ENCODE measurements at places on chromosomes 5 and 9.

DNA sequence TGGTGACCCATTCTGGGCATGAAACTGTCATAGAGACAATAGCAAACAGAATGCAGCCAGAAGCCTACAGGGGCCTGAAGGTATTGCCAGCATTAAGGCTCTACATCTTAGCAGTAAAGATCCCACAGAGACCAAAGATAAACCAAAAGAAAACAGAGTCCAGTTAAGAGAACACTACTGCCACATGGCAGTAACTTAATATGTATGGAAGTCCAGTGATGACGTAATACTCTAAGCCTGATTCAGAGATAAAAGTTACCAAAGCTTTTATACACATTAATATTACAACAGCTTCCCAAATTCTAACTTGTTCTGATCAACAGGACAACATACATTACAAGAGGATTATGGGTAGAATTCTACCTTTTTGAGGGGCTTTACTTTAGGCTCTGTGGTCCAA, 371.5 kb downstream of the PRELID2 start:
- DNase-seq = no peak

DNA sequence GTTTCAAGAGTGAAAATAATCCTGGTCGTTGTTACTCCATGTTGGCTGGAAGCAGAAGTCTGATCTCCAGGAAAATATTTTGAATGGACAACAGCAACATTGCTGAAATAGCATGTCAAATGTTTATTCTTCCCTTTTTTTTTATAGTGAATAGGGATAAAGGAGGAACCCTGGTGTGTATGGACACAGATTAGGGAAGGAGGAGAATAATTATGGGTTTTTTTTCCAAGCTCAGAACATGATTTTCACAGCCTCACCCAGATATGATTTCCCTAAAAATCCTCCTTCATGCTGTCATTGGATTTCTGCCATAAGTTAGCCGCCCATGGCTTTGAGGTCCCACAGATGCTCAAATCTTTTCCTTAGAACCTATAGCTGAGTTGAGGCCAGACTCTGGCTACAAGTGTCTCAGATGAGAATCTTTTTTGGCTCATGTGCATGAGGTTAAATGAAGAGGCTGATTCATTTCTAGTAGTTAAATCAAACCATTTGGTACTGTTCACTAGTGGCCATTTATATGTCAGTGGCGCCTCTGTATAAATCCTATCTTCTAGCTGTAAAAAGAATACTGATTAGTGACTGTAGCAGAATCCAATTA, 65.5 kb upstream of the LIFR start:
- DNase-seq = no peak

DNA sequence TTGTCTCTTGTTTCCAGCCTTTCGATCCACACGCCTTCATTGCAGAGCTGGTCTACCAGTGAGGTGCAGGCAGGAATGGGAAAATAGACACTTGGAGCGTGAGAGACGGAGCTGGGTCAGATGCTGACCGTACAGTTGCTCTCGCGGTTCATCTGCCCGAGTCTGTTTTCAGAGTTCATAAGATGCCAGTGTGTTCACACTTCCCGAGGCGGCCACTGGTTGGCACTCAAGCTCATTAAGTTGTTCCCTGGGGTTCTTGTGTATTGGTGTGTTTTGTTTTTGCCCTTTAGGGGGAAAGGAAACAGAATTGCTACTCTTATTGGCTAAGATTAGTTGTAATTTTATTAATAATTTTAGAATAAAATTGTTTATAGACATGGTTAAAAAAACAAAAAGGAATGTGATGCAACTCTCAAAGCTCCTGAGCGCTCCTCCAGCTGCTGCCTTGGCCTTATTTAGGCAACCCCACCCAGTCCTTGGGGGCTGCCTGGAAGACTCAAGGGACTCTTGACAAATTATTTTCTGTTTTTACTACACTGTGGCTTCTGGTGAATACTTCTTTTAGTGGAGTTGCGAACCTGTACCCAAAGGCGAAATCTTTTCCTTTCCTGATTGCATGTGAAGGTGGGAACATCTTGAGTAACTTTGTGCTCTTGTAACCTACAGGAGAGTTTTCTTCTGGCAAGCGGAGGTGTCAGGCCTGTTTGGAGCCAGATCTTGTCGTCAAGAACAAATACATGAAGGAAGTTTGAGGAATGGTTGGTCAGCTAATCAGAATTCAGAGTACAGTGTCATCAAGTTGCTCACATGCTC, 146.1 kb downstream of the MAST4 start:
- no peak for DNase-seq

DNA sequence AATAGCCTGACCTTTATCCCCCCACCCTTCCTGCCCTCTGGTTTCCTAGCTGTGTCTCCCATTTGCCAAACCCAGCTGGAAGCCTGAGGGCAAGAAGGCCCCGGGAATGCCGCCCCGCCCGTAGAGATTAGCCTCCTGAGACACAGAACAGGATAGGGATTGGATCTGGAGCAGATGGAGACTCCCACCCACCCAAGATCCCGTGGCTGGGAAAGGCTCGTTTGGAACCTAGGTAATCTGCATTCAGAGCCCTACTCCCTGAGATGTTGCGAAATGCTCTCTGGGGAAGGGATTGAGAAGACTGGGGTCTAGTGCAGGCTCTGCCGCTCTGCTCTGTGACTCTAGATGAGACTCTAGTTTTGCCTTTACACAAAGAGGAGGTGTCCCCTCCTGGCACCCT, 10.9 kb downstream of the AQP3 start:
- DNase-seq = no peak

DNA sequence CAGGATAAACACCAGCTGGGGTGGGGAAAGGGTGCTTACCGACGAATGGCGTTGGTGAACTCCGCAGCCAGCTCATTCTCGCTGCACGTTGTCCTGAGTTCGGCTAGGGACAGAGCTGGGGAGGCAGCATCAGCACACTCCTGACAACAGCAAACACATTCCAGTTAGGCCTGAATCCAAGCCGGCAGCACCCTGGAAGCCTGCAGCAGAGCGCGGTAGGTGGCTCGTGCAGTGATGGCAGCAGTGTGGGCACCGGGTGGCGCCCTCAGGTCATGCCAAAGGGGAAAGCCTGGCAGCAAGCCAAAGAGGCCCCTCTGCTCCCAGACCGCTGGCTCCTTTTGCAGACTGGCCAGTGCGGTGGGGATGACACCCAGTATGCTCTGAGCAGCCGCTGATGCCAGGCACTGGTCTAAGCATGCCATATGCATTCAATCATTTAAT, 66.9 kb downstream of the DCP2 start:
- DNase-seq = no peak

GRCh38 chr5:54013556-54014194, 296.7 kb downstream of the ARL15 start:
- no peak for DNase-seq

- DNase-seq = no peak
Measured at GRCh38 chr9:127974001-127974768, 6.6 kb downstream of the EEIG1 start.

DNA sequence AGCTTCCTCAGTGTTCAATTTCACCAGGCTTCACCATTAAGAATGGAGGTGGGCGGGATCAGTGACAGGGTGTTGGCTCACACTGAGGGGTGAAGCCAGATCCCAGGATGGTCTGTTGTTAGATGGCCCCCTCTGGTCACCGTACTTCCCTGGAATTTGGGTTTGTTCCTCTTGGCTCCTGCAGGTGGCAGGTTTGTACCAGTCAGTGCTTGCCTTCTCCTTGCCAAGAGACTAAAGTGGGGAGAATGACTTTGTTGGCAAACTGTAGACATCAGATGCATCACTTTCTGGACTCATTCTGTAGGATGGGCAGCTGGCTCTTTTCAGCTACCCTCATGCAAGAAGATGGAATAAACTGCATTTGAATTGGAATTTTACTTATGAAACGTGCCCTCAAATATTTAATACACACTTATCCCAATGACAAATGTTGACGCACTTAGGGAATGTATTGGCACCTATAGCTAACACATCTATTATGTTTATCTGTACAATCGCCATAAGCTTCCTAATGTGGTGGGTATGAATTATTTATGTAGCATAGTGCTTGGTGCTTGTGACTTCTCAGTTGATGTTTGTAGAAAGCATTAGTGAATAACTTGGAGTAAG, 31.4 kb upstream of the ANKRD55 start:
- peak; percentile 1 for DNase-seq

GRCh38 chr9:93148721-93149120, 14.7 kb upstream of the NINJ1 start:
- no peak for DNase-seq

DNA sequence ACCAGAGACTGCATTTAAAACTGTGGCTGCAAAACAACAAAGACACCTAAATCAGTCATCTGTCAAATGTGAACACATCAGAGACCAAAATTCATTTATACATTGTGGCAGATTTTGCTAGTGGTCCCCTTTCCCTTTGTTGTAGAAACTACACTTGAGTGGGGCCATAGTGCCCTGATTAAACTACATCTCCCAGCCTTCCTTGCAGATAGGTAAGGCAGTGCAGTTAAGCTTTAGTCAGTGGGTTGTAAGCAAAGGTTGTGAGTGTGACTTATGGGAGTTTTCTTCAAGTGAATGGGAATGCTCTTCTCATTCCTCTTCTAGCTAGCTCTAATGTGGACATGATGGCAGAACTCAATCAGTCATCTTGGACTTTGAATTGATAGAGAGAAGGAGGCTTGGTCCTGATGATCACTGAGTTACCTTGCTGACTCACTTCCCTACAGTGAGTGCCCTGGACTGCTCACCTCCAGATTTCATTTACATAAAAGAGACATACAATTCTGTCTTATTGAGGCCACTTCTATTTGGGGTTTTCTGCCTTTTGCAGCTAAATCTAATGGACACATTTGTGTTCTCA, 35.2 kb upstream of the SPARC start:
- DNase-seq = no peak

DNA sequence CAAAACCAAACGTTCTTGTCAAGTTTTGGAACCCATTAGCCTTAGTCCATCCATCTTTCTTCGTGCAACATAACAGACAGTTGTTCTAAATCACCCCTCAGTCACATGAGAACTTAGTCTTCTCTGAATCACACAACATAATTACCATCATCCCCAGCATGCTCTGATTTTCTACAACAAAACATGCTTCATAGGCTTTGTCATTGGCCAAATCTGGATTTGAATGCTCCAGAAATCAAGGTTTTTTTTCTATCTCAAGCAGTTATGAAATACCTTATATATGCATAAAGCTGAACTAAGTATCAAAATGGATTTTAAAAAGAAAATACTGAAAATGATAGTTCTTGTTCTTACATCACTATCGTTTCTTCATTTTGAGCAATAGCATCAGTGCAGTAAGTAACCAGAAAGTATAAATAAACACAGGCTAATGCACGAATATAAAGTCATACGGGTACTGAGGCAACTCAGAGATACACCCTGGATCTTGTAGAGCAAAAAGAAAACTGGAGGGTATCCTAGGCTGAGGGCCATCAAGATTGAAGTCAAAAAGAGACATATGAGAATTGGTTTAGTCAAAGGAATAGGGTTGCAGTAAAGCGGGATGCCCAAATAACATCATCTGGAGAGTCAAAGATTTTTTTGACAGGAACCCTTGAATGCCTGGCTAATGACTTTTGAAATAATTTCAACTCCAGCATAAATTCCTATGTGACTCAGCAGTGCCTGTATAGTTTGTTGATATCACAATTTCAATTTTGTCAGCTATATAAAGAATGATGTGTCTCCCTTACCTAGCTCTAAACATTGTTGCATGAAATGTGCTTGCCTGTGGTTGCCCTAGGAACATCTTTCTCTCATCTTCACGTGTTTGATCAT, 164.7 kb downstream of the ADAMTSL1 start:
- DNase-seq = no peak

GRCh38 chr5:58922461-58923171, 339.7 kb downstream of the RAB3C start:
- DNase-seq = no peak

GRCh38 chr5:75335952-75336614, 937 bp upstream of the HMGCR start:
- no peak for DNase-seq

- DNase-seq = no peak
Measured at GRCh38 chr9:94298949-94299599, 29.4 kb downstream of the NUTM2F start.

DNA sequence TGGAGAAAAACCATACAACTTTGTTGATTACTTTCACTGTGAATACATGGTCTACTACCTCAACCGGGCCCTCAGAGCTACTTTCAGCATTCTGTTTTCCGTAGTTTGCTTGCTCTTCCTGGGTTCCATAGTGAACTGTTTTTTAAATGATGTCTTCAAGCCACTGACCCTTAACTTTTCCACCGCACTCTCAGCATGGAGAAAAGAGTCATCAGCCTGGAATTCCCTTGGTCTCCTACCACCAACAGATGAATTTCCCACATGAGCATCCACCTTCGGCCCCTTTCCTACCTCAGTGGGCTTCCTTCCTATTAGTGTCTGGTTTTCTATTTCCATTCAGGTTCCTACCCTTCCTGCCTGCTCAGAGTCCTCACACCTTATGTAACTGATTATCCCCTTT, 135.9 kb upstream of the ADAMTSL1 start:
- DNase-seq = no peak

- no peak for DNase-seq
Measured at GRCh38 chr5:81398741-81399140, 4.8 kb upstream of the ACOT12 start.

- no peak for DNase-seq
Measured at GRCh38 chr5:58648846-58649245, 66.0 kb downstream of the RAB3C start.

- DNase-seq = no peak
Measured at GRCh38 chr5:135843571-135844337, 9.3 kb downstream of the SLC25A48 start.

DNA sequence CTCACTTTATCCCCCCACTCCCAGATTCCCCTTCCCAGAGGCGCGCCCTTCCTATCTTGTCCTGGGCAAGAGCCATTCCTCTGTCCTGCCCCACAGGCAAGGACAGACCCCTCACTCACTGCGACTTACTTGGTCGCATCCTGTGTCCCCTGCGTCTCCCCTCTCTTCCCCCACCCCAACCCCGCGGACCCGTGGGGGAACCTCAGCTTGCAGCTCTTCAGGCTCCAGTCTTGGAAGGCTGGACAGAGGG, 542 bp downstream of the GGTA1 start:
- DNase-seq = no peak

DNA sequence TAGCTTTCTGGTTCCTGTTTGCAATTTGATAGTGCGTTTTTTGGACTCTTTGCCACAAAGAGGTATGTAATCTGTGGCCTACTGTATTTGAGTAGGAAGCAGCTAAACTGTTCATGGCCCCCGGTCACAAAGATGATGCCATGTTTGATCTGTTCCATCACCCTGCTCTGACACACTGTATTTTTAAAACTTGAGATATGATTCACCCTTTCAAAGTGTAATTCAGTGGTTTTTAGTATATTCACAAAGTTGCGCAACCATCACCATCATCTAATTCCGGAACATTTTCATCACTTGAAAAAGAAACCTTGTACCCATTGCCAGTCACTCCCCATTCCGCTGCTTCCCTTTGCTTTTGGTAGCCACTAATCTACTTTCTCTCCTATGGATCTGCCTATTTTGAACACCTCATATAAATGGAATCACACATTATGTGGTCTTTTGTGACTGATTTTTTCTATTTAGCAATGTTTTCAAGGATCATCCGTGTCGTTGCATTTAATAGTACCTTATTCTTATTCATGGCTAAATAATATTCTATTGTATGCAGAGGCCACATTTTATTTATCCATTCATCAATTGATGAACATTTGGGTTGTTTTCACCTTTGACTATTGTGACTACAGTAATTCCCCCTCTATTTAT, 141.6 kb downstream of the NR3C1 start:
- no peak for DNase-seq

Measured in stimulated activated CD4-positive, alpha-beta T cell treated with anti-CD3 and anti-CD28 coated beads, Interleukin-1b, Interleukin-23, amount 100 ng/mL, for 1 hour (primary cell).